Tibial artery (tissue), 4 donors: ENCODE measurements at places on chromosomes 11 and 22.

- no peak for DNase-seq
These were observed 23.2 kb downstream of the TAF1D start for GRCh38 chr11:93718057-93718563.

DNA sequence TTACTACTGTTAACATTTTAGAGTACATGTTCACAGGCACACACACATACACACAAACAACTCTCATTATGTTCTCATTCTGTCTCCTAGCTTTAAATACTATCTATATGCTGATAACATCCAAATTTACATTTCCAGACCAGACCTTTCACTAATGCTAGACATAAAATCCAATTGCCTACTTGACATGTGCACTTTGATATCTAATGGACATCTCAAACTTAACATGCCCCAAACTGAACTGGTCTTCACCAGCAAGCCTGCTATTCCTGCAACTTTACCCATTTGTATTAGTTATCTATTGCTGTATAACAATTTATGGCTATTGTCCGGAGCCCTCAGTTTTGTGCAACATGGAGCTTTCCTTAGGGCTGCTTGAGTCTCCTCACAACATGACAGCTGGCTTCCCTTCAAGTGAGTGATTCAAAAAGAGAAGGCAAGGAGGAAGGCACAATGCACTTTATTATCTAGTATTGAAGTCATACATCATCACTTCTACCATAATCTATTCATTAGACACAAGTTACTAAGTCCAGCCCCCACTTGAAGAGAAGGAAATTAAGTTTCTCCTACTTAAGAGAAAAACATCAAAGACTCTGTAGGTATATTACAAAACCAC lies 3.0 kb downstream of the SLC36A4 start:
- DNase-seq, result no peak

GRCh38 chr11:117145393-117145761 lies 1.3 kb downstream of the PAFAH1B2 start:
- DNase-seq, result no peak

GRCh38 chr22:25130462-25130861 lies 69.2 kb upstream of the CRYBB3 start:
- no peak for DNase-seq

GRCh38 chr11:99519095-99519494 lies 498.3 kb downstream of the CNTN5 start:
- no peak for DNase-seq

- DNase-seq, result no peak
These were observed 16.6 kb downstream of the ARAP1 start for GRCh38 chr11:72735495-72736027.

- DNase-seq, result no peak
These were observed 24.9 kb downstream of the CTSC start for GRCh38 chr11:88312628-88313027.

DNA sequence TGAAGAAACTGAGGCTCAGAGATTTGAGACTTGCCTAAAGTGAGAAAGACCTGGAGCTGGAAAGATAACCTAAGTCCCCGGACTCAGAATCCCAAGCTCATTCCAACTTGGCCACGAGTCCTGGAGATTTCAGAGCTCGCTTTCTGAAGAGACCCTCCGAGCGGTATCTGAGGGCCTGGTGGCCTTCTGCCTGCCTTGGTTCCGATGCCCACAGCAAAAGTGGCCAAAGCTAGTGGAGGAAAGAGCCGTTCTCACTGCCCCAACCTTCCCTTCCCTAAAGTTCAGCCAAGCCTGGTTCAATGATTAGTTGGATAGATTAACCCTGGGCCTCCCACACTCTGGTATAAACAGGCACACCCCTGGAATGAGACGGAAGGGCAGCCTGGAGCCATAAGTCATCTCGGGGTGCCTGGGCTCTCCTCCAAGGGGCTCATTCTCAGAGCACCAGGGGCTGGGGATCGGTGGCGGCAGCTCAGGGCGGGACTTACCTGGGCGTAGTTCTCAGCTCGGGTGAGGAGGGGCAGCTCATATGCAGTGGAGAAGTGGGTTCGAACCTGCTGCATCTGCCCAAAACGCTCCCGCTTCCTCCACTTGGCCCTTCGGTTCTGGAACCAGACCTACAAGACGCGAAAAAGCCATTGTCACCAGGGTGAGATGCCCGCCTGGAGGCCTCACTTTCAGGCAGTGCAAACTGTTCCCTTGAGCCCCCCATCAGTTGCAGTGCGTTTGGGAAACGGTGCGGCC lies 42.8 kb downstream of the ALX4 start:
- DNase-seq, result peak; percentile 57

GRCh38 chr11:46048198-46048597 lies 73.1 kb downstream of the PHF21A start:
- DNase-seq, result no peak
